ENCODE measurements at places on chromosomes 6 and 20. TPM values are rescaled to one million over a fixed set of nuclear protein-coding genes. Genes with fewer than 3 reads are reported as not detected.

GUCA1A gene
- total RNA-seq = not detected

SPATS1 gene
- total RNA-seq = not detected

MOCS3 gene
- 2.8 TPM for total RNA-seq

- DNase-seq = no peak
Measured at GRCh38 chr6:35048631-35049083, 92.5 kb downstream of the TCP11 start.

GRCh38 chr6:113551168-113551567 lies 306.0 kb upstream of the MARCKS start:
- DNase-seq = no peak

- no peak for DNase-seq
Measured at GRCh38 chr20:46293084-46293483, 15.2 kb downstream of the CDH22 start.

All from left ventricle myocardium inferior (tissue), 1 donor.